ENCODE measurements at places on chromosomes 4 and X. TPM values are rescaled to one million over a fixed set of nuclear protein-coding genes. Genes with fewer than 3 reads are reported as not detected.

The MAP9 gene
- total RNA-seq, result 6.6 TPM

The SH2D1A gene
- total RNA-seq, result not detected

The TSPAN7 gene
- total RNA-seq, result not detected

The CXCL6 gene
- not detected for total RNA-seq

The LRBA gene
- total RNA-seq, result 51.6 TPM

The TTC29 gene
- total RNA-seq, result not detected

The GPR143 gene
- not detected for total RNA-seq

The NDNF gene
- under 0.01 TPM for total RNA-seq

The DGKK gene
- not detected for total RNA-seq

The GLRB gene
- 3.9 TPM for total RNA-seq

The MXD4 gene
- total RNA-seq, result 25.6 TPM

The RAB9B gene
- total RNA-seq, result 0.90 TPM

The TAF7L gene
- total RNA-seq, result 0.28 TPM

The MXRA5 gene
- 1.1 TPM for total RNA-seq

The SERPINA7 gene
- total RNA-seq, result not detected

The AMBN gene
- not detected for total RNA-seq

The SLC9B1 gene
- 0.28 TPM for total RNA-seq

The SMIM43 gene
- total RNA-seq, result 1.4 TPM

The GPR82 gene
- not detected for total RNA-seq

The LNX1 gene
- 0.36 TPM for total RNA-seq

The KLHL5 gene
- 134 TPM for total RNA-seq

The ADH1A gene
- not detected for total RNA-seq

The GYG2 gene
- total RNA-seq, result 9.2 TPM
